Mammary epithelial cell (primary cell): ENCODE measurements at places on chromosomes 11 and 22.

DNA sequence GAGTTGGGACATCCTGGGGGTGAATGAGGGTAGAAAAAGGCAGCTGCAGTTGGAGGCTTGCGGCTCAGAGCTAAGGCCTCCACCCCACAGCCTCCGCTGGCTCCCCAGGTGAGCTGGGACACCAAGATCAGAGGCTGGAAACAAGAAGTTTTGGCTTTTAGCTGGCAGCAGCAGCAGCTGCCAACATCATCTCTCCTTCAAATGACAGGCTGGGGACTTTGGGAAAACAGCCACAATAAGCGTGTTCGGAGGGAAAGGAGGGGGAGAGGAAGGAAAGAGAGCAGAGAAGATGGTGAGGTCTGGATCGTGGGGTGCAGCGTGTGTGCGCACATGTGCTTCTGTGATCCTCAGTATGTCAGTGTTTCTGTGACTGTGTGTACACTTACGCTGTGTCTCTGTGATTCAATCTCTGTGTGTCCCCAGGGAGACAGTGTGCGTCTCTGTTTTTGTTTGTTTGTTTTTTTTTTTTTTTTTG is 62.0 kb upstream of the RASD2 start:
- DNase-seq = no peak

- no peak for DNase-seq
Observed at GRCh38 chr22:49522582-49523373, 304.9 kb downstream of the BRD1 start.

- DNase-seq = no peak
Observed at GRCh38 chr11:119368121-119369034, 13.1 kb downstream of the USP2 start.

- DNase-seq = no peak
Observed at GRCh38 chr11:33171251-33171650, 10.0 kb upstream of the CSTF3 start.

DNA sequence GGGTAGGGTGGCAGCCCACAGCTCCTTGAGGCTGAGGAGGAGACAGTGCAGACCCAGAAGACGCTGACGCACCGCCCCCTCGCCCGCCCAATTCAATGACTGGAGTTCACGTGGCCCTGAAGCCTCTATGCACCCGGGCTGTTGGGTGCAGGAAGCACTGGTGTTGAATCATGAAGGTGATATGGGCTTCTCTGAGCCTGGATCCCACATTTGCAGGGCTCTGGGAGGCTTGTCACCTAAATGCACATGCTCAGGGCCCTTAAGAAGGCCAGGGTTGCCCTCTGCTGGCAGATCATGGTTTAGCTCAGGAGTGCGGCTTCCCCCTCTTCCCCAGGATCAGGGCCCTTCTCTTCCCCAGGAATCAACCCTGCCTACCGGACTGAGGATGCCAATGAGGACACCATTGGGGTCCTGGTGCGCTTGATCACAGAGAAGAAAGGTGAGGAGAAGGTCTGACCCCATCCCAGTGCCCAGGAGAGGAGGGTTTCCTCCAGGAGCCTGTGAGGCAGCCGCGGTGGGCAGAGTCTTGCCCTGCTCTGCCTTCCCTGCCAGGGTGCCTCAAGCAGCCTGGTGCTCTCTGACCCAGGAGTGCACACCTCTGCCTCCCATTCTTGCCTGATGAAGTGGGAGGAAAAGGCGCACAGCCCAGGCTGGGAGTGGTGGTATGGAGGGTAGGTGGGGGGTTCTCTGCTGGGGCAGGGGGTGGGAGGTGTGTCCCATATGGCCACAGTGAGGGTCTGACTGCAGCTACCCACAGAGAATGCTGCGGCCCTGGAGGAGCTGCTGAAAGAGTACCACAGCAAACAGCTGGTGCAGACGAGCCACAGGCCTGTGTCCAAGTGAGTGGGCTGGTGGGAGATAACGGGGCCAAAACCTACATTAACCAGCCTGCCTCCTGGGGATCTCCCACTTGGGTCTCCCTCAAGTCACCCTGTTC is 17.5 kb downstream of the RELT start:
- DNase-seq = peak; percentile 53

DNA sequence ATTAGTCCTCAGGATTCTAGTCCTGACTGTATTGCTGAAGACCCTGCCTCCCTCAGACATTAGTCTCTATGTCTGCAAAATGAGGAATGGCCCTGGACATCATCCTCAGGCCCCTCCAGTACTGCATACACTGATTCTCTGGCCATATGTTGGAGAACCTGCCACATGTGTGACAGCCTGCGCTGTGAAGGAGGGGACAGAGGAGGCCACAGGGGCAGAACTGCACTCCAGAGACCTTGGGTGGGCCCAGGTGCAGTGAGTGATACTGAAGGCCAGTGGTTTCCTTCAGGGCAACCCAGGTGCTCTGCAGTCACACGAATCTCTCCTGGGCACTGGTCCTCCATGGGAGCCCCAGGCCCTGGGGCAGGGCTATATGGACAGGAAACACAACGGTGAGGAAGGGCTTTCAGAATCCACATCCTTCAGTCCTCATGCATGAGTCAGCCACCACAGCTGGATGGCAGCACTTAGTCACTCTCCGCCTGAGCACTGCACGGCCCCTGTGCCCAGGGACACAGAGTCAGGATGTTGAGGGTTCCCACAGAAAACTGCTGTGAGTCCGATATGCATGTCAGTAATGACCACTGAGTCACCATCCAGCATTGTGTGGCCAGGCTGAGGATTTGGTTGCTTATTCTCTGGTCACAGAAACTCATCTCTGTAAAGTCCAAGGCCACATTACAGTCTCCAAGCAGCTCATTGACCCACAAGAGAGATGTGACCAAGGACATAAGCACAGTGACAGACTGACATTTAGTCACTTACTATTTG is 39.7 kb downstream of the ME3 start:
- DNase-seq = peak; percentile 93

DNA sequence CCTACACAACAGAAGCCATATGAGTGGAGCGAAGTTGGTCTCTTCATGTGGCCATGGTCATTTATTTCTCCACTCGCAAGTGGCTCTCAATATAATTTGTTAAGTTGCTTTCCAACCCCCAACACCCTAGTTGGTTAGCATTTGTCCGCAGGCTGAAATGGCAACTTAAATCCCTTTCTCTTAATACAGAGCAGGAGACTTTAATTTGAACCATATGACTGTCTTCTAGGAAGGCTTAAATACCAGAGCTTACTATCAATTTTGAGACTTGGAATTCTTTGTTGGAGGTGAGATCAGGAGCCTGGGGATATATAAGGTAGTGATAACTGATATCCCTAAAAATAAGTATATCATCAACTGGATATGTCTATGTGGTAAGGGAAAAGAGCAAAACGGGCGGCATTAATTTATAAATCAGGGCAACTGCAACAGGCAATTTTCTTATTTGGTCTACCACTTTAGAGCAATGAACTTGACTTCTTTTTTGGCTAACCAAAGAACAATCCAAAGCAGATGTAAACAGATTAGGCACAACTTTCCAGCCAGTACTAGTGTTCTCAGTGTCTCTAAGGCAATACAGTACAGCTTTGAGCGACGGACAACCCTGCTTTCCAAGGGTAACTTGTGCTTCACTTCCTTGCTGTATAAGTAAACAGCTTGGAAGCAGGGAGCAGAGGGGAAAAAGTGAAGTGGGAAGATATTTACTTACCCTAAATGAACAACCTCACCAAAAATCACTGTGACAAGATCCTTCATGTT is 74.7 kb upstream of the APOA1 start:
- DNase-seq = no peak

DNA sequence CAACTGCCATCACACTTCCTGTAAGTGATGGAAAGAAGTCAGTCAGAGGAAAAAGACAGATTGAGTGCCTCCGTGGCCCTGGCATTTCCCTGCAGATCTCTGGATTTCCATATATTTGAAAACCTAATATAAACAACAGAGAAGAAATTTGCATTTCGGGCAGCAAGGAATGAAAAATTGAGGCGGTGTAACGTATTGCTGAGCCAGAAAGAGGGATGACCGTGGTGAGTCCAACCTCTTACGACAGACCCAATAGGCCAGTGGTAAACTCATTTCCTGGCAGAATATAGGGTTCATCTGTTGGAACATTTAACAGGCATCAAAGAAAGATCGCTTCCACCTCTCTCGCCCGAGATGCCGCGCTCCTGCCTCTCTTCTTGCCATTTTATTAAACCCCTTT is 336.5 kb downstream of the MIAT start:
- DNase-seq = no peak

DNA sequence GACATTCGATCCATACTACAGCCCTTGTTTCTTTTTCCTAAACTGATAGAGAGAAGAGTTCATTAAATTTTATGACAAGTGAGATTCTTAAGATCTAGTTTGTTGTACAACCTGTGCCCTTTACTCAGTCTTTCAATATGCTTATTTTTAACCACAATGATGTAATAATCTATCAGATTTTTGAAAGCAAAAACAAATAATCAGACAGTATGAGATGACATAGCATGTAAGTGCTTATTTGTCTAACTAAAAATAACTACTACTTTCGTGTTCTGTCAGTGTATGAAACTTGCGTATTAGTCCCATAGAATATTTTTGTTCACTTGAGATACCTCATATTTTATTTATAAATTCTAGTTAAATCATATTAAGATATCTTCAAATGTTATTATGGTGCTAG is 33.2 kb downstream of the RAB39A start:
- no peak for DNase-seq

GRCh38 chr11:64553554-64554201 is 37.3 kb upstream of the SLC22A12 start:
- no peak for DNase-seq

GRCh38 chr11:19453651-19454257 is 213.0 kb upstream of the E2F8 start:
- DNase-seq = peak; percentile 67

DNA sequence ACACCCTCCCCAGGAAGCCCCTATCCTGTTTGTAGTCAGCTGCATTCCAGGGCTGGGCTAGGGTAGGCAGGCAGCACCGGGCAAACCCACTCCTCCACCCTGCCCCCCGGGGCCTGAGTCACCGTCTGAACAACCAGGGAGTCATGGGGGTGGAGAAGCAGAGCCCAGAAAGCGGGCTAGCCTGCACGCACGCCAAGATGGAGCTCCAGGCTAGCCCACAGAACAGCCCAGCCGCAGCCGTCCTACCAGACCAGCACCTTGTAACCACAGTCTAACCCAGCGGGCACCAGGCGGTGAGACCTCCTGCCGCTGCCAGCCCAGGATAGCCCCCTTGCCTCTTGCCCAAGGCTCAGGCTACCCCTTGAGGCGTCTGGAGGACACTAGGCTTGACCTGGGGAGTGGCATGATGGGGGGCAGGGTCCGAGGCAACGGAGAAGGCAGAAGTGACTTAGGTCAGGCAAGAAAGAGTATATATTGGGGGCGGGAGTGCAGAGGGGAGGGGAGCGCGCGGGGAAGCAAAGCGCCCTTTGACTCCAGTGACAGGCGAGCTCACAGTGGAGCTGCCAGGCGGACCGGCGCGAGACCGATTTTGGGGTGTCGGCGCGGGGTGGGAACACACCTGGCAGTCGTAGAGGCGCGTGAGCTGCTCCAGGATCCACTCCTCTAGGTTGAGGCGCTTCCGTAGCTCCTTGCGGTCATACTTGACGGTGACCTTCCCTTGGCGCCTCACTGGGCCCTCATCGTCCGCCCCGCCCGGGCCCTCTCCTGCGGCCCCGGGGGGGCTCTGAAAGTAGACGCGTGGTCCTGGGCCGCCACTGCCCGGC is 734 bp downstream of the PPP1R14B start:
- peak; percentile 97 for DNase-seq

DNA sequence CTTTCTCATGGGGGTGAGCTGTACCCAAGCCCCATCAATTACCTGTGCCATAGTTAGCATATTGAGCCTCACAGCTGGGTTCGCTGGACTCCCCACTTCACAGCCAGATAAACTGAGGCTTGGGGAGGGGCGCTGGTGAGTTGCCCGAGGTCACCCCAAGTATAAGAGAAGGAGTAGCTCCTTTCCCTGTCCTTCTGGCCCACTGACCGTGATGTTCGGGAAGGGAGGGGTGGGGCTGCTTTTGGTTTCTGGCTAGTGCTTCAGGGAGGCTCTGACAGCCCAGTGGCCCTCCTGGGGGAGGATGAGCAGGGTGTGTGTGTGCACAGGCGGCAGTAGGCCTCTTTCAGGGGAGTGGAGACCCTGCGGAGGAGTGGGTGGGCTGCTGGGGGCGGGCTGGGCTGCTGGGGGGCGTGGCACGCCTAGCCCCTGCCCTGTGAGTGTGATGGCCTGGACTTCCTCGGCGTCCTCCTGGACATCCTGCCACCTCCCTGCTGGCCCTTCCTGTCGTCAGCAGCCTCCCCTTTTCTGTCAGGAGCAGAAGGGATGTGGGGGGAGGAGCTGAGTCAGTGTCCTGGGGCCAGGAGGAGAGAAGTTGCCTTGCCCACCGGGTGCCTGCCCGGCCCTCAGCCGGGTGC is 50.3 kb downstream of the TRIOBP start:
- DNase-seq = peak; percentile 56

DNA sequence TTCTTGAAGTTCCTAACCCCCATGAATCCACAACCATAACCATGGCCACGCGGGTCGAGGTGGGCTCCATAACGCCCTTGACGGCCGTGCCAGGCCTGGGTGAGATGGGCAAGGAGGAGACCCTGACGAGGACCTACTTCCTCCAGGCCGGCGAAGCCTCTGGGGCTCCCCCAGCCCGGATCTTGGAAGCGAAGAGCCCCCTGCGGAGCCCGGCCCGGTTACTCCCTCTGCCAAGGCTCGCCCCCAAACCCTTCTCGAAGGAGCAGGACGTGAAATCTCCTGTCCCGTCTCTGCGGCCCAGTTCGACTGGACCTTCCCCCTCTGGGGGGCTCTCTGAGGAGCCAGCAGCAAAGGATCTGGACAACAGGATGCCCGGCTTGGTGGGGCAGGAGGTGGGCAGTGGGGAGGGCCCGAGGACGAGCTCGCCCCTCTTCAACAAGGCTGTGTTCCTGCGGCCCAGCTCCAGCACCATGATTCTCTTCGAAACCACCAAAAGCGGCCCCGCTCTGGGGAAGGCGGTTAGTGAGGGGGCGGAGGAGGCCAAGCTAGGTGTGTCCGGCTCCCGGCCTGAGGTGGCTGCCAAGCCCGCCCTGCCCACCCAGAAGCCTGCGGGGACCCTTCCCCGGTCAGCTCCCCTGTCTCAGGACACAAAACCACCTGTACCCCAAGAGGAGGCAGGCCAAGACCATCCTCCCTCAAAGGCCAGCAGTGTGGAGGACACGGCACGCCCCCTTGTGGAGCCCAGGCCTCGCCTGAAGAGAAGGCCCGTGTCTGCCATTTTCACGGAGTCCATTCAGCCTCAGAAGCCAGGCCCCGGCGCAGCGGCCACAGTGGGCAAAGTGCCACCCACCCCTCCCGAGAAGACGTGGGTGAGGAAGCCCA is 75.7 kb downstream of the KIAA1671 start:
- no peak for DNase-seq
